ENCODE measurements at places on chromosomes 1 and 21.

DNA sequence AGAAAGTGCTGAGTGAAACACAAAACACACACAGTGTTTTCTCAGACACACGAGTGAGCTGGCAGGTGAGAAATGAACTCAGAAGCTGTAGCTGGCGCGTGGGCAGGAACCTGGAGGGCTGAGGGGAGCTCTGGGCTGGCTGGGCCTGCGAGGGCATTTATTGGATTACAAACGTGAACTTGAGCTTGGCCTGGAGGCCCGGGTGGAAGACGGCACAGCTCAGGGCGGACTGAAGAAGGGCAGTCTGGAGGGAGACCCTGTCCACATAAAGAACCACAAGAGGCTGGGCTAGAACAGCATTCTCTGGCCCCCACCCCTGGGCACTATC lies 52.1 kb upstream of the ADARB1 start:
- no peak for DNase-seq

DNA sequence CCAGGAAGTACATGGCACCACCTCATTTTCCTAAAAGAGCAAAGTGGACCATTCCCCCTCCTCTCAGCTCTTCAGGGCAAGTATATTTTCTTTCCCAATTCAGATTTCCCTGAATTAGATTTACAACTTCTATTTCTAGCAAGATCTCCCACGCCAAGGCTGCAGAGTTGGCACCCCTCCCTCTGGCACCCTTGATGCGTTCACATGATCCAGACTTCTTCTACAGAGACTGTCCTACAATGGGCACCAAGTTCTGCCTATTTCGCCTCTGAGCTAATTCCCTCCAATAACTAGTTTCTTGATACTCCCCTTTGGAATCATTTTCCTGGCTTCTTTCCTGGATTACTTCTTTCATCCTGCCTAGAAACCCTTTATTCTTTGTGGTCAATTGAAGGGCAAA lies 122.0 kb downstream of the CDC7 start:
- DNase-seq = no peak

- no peak for DNase-seq
Observed at GRCh38 chr1:81493102-81493869, 307.4 kb upstream of the ADGRL2 start.

DNA sequence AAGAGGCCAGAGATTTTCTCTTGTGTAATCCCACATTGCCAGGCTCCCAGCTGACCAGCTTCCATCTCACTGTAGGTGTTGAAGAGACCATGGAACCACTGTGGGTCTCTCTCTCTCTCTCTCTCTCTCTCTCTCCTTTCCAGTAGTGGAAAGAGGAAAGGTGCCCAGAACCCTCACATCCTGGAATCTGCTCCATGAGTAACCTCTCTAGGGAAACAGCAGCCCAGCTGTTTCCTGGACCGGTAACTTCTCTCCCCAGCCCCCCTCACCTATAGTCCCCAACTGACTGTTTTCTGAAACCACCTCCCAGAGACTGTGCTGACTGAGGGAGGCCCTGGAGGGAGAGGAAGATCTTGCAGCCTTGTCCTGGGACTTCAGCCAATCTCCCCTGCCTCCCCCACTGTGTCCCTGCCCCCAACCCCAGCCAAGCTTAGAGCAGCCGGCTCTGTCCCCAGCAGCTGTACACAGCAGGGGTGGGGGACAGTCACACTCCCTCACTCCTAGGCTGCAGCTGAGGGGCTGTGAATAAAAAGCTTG lies 20.6 kb upstream of the SLC45A3 start:
- no peak for DNase-seq

GRCh38 chr1:35047188-35047858 lies 15.6 kb upstream of the ZMYM6 start:
- no peak for DNase-seq

DNA sequence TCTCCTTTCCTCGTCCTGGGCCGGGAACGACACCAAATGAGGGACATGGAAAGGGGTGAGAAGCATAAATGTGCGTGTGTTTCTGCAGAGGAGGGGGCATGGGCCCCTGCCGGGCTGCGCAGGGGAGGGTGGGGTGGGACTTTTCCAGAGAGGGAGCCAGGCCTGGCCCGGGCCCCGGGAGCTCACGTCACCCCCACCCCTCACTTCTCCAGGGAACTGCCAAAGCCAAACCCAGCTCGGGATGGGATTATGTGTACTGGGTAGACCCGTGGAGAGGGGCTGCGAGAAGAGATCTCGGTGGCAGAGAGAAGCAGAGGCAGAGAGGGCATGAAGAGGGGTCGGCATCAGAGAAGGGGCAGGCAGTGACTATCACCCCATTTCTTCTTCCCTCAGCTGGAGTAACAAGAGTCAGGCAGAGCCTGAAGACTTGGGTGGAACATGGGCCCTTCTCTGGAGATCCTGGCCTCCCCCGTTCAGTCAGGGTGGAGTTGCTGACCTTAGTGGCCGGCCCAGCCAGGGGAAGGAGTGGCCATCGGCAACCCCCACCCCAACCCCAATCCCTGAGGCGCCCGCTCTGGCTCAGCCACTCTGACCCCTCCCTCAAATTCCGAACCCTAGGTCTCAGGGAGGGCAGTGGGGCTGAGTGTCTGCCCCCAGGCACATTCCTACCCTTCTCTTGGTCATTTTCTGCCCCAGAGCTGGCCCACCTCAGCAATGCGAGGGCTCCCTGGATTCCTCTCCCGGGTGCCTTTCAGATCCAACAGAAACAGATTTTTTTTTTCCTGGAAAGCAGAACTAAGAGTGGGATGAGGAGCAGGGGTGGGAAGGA lies 1.2 kb downstream of the ADAMTSL4 start:
- no peak for DNase-seq

DNA sequence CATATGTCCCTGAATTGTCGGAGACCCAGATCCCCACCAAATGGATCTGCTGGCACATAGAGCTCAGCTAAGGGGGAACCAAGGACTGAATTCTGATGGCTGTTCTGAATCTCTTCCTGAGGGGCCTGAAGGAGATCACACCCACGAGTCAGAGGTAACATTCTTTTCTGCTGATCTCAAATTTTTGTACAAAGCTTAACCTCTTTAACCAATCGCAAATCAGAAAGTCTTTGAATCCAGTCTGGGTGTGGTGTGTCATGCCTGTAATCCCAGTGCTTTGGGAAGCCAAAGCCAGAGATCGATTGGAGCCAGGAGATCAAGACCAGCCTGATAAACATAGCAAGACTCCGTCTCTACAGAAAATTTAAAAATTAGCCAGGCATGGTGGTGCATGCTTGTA lies 62.8 kb upstream of the PRRC2C start:
- DNase-seq = no peak

- DNase-seq = no peak
Observed at GRCh38 chr1:18234790-18235242, 127.2 kb downstream of the IGSF21 start.

DNA sequence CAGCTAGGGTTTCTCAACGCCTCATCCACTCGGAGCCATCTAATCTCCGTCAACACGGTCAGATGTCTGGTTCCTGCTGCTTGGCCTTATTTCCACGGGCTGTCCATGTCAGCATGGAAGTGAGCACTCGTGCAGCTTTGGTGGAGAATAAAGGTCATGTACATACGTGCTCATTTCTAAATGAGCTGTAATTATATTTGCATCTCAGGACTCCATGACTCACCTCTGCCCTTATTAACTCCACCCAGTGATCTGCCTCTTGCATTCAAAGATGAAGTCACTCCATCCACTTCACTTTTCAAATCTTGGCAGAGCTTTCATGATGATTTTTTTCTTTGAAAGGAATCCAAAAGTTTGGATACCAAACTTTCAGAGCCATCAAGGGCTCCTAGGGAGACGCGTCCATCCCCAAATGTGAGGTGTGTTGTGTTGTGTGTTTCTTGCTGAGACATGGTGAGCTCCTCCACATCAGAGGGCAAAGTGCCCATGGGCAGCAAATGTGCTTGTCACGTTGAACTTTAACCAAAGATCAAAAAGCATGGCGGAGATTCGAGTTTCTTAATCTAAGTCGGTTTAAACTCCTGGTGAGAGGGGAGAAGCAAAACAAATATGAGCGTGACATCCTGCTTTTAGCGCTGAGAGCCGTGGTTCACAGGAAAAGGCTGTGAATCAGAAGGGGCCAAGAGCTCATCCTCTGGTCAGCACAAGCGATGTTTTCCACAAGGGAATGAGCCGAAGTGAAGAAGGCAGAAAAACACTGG lies 68.6 kb upstream of the ERRFI1 start:
- no peak for DNase-seq

GRCh38 chr1:228345201-228345930 lies 61.3 kb downstream of the TRIM11 start:
- no peak for DNase-seq

- DNase-seq = no peak
Observed at GRCh38 chr1:10128101-10128765, 82.1 kb upstream of the KIF1B start.

- DNase-seq = peak; percentile 6
Observed at GRCh38 chr1:112957133-112957812, 1.3 kb upstream of the SLC16A1 start.

DNA sequence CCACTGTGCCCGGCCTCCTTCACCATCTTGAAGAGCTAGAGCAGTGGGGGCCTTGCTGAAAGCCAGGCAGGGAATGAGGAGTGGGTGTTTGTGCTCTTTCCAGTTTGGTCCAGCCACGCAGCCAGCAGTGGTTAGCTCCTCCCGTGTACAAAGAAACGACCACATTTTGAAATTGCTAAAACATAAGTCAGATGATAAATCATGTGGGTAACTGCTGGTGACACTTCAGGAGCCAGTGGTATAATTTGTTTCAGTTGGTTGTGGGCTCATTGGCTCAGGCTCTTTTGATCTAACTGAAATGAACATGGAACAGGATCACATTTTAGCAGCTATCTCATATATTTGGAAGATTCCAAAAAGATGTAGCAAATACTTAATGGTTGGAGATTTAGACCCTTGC lies 87.6 kb downstream of the MTR start:
- no peak for DNase-seq

- DNase-seq = no peak
Observed at GRCh38 chr1:189524501-189524900, 953.2 kb downstream of the BRINP3 start.

GRCh38 chr1:153792631-153793041 lies 17.4 kb downstream of the SLC27A3 start:
- DNase-seq = no peak

DNA sequence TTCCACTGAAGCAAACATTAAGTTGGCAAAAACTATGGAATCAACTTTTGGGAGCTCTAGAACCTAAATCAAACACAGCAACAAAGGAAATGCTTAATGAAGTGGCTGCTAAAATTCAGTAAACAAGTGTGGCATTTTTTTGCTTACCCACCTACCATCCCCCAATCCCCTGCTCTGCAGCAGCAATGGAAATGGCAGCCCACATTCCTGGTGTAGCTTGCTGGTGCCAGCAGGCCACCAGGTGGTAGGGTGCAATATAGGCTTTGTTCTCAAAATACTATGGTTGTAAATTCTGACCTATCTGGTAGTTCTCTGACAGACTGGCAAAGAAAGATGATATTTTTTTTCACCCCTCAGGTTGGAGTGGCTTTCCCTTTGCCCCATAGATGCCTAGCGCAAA lies 42.8 kb downstream of the SHCBP1L start:
- no peak for DNase-seq

GRCh38 chr1:52739699-52740467 lies 13.6 kb downstream of the ZYG11B start:
- no peak for DNase-seq

GRCh38 chr1:42756956-42757891 lies 9.6 kb downstream of the P3H1 start:
- no peak for DNase-seq

DNA sequence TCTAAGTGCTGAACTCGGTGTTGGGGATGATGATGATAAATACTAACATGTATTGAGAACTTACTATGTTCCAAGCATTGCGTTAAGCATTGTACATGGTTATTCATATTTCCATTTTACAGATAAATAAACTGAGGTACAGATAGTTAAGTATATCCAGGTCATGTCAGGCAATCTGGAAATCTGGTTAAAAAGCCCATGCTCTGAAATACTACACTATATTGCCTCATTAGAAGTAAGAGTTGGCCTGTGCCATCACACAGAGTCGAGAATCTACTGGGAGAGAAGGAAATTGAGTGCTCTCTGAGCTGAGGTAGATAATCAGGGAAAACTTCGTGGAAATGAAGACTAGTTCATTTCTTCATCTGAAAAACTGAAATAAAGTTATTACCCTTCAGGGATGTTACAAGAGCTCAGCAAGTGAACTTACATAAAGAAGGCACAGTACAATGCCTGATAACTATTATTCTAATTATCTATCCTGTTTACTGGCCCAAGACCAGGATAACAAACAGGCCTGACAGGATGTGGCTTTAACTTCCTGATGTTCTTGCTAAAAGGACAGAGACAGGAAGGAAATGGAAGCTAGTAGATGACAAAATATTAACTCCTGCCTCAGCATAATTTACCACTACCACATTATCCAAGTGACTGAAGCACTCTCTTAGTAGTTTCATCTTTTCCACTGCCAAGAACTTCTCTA lies 85.6 kb downstream of the EPS15 start:
- no peak for DNase-seq

GRCh38 chr1:54335755-54336108 lies 70.5 kb downstream of the SSBP3 start:
- DNase-seq = no peak

- no peak for DNase-seq
Observed at GRCh38 chr1:173329726-173330125, 122.6 kb upstream of the TNFSF4 start.

GRCh38 chr1:213332491-213332890 lies 281.4 kb downstream of the RPS6KC1 start:
- DNase-seq = no peak

GRCh38 chr21:34770576-34770975 lies 101.8 kb downstream of the CLIC6 start:
- DNase-seq = no peak

GRCh38 chr21:24948186-24948585 lies 659.1 kb downstream of the MRPL39 start:
- DNase-seq = no peak

- DNase-seq = no peak
Observed at GRCh38 chr1:53763911-53764310, 24.9 kb upstream of the GLIS1 start.

DNA sequence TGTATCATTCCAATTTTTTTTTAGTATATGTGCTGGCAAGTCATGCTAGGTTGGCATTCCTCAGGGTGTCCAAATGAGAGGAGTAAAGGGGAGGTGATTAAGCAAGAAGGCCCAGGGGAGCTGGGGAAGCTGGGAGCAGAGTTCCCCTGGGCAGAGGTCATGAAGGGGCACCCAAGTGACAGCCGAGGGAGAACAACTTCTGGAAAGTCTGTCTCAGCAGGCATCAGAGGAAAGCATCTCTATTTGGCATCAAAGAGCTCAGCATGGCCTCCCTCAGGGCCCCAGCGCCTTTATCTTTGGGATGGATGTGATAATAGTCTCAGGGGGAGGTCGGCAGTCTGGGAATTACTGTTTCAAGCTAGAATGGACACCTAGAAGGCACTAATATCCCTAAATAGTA lies 5.0 kb upstream of the ENO1 start:
- no peak for DNase-seq

GRCh38 chr1:110602466-110602865 lies 3.7 kb downstream of the KCNA2 start:
- DNase-seq = no peak

DNA sequence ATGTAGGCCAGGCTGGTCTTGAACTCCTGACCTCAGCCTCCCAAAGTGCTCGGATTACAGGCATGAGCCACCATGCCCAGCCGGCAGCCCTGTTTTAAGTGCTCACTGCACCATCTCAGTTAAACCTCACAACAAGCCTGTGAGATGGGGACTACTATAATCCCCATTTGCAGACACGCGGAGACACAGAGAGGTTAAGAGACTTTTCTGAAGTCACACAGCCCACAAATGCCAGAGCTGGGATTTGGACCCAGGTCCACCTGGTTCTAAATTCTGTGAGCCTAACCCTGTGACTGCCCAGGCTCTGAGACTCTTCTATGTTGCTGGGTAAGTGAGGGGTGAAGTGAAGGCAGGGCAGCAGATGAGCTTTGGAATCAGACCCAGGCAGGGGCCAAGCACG lies 6.4 kb downstream of the PADI1 start:
- DNase-seq = no peak
